ENCODE measurements at places on chromosomes 5 and 9.

DNA sequence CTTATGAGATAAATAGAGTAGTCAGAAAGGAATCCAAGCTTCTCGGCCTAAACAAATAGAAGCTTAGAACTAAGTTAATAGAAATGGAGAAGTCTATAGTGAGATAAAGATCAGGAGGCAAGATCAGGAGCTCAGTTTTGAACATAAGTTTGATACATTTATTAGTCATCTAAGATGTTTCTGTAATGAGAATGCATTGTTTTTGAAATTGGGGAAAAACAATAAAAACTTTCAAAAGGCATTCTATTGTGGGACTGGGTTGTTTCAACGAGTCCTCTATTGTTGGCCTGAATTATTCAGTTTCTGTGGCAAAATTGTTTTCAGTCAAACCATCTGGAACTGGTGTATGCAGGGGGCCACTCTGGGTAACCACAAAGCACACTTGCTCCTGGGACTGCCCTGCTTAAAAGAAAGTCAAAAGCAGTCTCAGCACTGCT is 181.0 kb upstream of the CLINT1 start:
- no peak for DNase-seq

GRCh38 chr5:86228147-86228546 is 389.6 kb upstream of the COX7C start:
- no peak for DNase-seq

DNA sequence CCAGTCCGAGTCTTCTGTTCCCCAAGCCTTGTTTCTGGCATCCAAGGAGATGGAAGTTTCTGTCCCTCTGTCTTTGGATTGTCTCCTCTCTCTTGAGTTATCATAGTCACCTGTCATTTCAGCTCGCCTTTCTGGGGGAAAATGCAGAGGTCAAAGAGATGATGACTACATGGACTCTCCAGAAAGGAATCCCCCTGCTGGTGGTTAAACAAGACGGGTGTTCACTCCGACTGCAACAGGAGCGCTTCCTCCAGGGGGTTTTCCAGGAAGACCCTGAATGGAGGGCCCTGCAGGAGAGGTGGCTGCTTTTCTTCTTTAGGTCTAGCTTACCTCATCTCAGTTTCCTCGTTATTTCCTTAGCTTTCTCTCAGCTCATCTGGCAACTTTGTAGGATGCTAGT is 25.1 kb downstream of the ERAP2 start:
- no peak for DNase-seq

DNA sequence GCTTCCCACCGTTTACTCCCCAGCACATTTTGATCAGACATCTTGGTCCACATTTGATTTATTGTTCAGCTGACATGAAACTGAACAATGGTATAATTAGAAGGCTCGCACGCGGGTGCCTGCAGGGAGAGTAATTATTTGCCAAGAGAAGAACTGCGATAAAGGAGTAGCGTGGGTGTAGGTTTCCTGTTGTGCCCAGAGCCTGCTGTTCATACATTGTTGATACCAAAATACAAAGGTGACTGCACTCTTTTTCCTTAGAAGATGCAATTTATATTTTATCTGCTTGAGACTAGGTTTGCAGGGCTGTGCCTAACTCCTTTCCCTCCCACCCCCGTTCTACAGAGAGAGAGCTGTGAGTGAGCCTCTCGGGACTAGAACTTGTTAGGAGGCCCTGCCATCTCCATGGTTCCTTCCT is 241.8 kb upstream of the MSX2 start:
- DNase-seq, result no peak
